ENCODE measurements at places on chromosomes 1 and 21.

GRCh38 chr21:36858320-36858957 is 108.0 kb downstream of the HLCS start:
- no peak for DNase-seq

- peak; percentile 33 for DNase-seq
These were observed 14.4 kb upstream of the OR2T10 start for GRCh38 chr1:248611883-248612414.

- no peak for DNase-seq
These were observed 71.8 kb downstream of the PRDM2 start for GRCh38 chr1:13771745-13772144.

DNA sequence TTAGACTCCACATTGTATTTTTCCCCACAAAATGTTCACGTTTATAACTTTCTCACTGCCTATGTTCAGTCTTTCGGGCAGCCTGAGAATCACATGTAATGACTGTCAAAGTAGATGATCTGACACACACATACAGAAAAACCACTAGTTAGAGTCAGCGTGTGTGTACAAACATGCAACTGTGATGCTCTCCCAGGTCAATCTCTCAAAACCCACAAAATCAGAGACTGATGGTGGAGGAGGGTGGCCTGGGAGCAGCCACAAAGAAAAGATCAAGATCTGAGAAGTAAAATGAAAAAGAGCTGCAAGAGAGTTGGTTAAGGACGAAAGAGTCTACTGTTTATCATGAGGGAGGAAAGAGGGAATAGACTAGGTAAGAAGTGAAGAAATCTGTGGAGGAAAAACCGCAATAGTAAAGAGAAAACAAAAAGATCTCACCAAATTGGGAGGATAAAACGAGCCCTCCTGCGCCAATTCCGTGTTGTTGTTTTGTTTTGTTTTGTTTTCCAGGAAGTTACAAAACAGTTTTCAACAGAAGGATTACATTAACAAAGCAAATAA is 2.3 kb downstream of the EGLN1 start:
- no peak for DNase-seq

DNA sequence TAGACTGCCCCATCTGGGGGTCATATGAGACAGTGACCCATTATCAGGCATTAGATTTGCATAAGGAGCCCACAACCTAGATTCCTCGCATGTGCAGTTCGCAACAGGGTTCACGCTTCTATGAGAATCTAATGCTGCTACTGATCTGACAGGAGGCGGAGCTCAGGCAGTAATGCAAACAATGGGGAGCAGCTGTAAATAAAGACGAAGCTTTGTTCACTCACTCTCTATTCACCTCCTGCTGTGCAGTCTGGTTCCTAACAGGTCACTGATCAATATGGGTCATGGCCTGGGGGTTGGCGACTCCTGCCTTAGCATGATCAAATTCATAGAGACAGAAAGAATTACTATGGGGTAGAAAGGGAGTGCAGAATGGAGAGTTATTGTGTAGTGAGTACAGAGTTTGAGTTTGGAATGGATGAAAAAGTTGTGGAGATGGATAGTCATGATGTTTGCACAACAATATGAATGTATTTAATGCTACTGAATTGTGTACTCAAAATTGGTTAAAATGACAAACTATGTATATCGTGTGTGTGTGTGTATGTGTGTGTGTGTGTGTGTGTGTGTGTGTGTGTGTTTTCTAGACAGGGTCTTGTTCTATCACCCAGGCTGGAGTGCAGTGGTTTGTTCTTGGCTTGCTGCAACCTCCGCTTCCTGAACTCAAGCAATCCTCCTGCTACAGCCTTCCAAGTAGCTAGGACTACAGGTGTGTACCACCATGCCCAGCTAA is 42.2 kb downstream of the BTF3L4 start:
- no peak for DNase-seq

DNA sequence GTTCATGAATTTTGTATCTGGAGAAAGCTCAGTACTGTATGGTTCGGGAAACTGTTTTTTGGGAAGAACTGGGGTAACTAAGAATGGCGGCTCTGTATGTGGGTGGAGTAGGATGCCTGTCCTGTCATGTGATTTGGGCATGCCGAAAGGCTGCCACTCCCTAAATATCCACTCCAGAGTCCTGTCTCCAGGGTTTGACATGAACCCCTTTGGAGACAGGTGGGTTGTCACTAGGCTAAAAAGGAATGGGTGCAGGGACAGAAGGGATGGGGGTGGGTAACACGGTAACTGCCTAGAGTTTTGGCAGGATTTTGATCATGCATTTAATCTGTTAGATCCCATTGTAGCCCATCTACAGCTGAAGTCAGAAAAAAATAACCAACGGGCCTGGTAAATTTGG is 150.1 kb downstream of the KCNJ6 start:
- DNase-seq: no peak

GRCh38 chr1:57424231-57425027 is 569 bp upstream of the DAB1 start:
- DNase-seq: no peak

- DNase-seq: no peak
These were observed 27.0 kb downstream of the PDXK start for GRCh38 chr21:43745772-43746517.

DNA sequence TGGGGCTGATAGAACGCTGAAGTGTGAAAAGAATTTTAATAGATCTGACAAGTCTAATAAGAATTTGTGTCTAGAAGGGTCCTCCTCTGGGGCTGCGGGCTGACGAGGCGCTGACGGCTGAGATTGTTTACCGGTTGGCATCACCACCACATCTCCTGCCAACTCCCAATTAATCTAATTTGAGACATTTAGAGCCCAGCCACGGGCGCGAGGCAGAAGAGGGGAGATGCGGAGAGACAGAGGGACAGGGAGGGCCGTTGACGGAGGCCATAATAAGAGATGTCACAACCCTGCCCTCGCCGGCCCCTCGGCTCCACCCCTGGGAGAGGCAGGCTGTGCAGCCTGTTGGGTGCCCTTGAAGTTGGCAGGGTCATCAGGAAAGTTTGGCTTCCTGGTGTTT is 109.3 kb downstream of the PAX7 start:
- no peak for DNase-seq

DNA sequence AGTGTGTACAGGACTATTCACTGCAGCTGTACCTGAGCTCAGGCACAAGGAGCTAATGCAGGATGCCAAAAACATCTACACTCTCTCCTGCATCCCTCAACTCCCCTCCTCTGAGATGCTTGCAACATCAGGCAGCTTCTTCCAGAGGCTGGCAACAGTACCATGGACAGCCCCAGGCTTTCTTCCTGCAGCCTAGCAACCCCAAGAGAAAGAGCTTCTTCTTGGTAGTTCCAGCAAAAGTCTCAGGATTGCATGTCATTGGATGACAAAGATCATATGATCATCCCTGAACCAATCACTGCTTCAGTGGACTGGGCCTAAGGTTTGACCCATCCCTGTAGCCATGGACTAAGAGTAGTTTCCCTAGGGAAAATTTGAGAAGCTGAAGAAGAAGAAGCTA is 46.7 kb downstream of the CAMK2N1 start:
- DNase-seq: no peak

DNA sequence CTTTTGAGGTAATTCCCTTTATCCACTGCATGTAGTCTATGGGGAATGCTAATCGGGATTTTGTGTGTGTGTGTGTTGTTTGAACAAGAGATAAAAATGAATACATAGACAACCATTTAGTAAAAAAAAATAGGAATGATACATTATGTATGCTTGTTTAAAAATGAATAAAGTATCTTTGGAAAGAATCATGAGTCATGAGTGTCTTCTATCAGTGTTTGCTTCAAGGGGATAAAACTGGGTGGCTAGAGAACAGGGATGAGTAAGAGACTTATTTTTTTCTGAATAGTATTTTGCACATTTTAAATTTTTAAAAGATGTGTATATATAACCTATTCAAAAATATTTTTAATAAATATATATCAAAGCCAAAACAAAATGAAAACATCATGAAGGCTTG is 839.4 kb upstream of the ADGRL4 start:
- no peak for DNase-seq

GRCh38 chr1:232873412-232873811 is 68.2 kb downstream of the MAP10 start:
- DNase-seq: no peak

- DNase-seq: peak; percentile 54
These were observed 6.8 kb downstream of the ARID1A start for GRCh38 chr1:26702680-26703038.

GRCh38 chr21:27831177-27831576 is 864.3 kb upstream of the ADAMTS5 start:
- no peak for DNase-seq

DNA sequence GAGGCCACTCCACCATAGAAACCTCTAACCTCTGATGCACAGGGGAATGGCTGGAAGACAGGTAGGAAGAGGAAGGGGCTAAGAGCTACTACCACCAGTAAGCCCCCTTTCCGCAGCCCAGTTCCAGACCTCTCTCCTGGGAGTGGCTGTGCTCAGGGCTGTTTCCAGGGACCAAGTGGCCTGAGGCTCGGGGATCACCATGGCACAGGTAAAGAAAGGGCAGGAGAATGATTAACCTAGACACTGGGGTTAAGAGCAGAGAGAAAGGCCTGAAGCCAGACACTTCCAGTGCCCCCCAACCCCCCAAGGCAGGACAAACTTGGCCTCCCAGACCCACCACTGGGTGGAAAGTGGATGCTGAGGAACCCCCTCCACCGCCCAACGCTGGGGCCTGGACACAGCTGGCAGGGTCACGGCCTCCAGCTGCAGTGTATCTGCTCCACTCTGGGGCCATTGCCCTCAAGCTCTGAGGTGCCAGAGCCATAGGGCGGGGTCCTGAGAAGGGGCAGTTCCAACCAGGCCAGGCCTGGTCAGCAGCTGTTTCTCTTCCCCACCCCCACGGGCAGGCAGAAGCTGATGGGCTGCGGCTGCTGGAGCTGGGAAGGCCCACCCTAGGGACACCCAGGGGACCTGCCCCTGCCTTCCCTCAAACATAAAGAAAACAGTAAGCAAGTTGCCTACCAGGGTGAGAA is 2.6 kb downstream of the TAGLN2 start:
- no peak for DNase-seq

- no peak for DNase-seq
These were observed 3.6 kb downstream of the PRKAB2 start for GRCh38 chr1:147168626-147169058.

DNA sequence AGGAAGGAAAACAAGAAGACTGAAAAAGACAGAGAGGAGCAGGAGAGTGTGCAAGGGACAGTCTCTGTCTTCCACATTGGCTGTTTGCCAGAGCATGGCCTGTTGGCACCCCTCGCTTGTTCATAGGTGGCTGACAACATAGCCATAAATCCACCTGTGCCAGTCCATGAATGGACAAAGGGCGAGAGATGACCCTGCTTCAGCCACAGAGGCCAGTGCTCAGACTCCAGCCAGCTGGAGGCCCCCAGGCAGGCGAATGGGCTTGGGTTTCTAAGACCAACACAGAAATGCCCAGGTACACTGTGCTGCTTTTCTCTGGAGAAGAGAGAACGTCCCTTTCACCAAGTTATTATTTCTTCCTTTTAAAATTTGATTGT is 60.6 kb downstream of the RIPK4 start:
- DNase-seq: no peak

DNA sequence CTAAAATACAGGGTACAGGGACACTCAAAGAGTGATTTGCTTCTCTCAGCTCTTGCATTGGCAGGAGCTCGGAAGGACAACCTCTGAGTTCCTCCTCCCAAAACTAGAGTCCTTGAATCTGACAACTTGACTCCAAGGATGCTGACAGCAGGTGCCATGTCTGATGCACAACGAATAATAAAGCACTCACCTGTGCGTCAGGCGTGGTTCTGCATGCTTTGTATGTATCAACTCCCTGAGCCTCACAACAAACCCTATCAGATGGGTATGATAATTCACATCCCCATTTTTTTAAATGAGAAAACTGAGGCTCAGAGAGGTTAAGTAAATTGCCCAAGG is 1.4 kb downstream of the LAPTM5 start:
- no peak for DNase-seq

DNA sequence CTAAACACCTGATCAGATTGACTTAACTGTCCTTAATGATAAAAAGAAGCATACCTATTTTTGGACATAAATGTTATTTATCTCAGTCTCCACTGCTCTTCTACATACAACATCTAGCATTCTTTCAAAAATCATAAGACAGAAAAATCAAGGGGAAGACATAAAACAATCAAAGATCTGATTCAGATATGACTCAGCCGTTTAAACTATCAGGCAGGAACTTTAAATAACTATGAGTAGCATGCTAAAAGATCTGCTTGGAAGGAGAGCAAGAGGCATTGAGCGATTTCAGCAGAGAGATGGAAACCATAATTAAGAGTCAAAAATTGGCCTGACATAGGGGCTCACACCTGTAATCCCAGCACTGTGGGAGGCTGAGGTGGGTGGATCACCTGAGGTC is 27.2 kb upstream of the SLC22A15 start:
- no peak for DNase-seq

DNA sequence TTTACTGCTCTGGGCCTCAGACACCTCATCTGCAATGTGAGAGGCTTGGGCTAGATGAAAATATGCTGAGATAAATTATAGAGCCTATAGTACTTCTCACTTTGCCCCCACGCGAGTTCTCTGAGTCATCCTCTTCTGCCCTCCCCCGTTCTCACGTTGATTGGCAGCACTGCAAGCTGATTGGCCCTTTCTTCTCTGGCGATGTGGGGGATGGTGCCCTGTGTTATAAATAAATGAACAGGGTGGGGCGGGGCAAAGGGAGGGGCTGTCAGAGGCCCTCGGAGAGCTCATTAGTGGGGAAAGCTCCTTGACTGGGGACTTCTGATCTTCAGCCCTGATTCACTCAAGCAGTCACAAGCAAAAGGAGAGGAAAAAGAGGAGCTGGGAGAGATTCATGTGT is 64.3 kb upstream of the ZC3H12A start:
- peak; percentile 26 for DNase-seq

GRCh38 chr1:196674908-196675307 is 23.1 kb downstream of the CFH start:
- no peak for DNase-seq

DNA sequence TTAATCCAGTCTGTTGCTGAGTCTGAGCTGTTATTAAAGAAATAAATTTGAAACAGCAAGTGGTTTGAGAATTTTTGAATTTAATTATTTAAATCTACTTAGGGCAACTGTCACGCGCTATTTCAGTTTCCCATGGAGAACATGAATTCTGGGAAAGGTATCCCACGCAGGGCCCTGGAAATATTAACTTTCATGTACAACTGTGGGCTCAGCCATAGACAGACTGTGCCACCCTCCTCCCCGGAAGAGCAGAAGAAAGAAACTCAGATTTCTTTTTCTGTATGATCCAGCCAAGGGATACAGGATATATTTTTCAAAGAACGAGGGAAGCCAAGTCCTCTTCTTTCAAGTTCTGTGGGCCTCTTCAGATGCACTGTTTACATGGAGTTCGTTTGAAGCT is 172.6 kb upstream of the LMO4 start:
- no peak for DNase-seq

- no peak for DNase-seq
These were observed 57.1 kb downstream of the TMEM53 start for GRCh38 chr1:44616991-44617702.
